ENCODE measurements at places on chromosomes 7 and 10.

GRCh38 chr10:122188706-122189105 is 82.4 kb upstream of the BTBD16 start:
- DNase-seq: no peak

DNA sequence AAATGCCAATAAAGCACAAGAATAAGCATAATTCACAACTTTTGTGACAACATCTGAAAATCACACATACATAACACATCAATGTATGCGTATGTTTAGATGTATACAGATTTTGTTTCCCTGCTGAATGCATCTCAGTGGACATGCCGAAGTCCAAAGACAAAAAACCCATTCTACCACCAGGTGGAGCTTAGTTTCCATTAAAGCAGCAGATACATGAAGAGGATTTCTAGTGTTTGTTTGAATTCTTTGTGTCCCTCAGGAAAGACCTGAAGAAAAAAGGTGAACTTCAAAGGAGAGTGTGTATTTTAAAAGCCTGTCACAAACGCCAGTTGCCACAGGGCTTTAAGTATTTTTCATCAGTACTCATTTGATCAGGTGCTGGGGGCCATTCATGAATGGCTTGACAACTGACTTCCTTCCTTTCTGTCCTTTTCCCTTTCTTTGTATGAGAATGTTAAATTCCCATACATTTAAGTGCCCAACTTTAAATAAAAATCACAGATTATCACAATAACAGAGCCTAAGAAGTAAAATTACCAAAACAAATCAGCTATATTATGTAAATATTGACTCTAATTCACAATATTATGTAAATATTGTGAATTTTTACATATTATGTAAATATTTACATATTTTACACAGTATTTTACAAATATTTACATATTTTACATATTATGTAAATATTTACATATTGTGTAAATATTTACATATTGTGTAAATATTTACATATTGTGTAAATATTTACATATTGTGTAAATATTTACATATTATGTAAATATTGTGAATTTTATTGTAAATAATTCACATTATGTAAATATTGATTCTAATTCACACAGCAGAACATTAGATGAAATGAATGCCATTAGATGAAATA is 343.0 kb downstream of the CRPPA start:
- peak; percentile 27 for DNase-seq

- DNase-seq: no peak
These were observed 273.9 kb upstream of the ADARB2 start for GRCh38 chr10:2011106-2011716.

DNA sequence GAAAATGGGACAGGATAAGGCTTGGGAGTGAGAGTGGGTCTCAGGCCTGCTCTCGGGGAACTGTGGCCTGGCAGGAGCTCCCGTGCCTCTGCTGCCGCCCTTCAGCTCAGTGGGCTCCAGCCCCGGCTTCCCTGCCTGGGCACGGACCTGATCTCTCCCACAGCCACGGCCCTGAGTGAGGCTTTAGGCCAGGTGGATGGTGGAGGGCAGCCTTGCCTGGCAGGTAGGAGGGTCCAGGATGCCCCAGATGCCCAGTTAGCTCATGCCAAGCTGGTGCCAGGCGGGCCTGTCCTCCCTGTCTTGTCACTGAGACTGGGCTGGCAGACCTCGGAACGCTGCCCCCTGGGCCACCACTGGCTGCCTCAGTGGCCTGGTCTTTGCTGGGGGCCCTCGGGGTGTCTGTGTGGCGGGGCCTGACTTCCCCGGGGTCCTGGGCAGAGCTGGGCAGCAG is 116.6 kb downstream of the INPP5A start:
- DNase-seq: no peak

GRCh38 chr7:23955145-23955544 is 245.1 kb downstream of the STK31 start:
- no peak for DNase-seq

DNA sequence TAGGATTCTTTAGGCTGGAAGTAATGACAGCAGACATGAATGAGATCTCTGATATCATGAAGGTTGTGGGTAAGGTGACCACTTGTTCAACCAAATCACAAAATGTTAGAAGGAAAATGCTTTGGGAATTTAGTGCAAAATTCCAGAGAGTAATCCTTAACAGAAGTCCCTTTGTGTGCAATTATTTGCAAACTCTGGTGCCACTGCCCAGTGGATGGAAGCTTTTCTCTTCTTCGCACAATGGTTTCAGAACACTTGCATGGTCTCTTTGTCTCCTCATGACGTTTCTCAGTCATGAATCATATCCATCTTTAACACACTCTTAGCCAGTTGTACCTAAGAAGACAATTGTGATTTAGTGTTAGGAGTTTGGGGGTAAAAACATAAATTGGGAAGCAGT is 570.4 kb upstream of the ANKRD30A start:
- DNase-seq: peak; percentile 77

DNA sequence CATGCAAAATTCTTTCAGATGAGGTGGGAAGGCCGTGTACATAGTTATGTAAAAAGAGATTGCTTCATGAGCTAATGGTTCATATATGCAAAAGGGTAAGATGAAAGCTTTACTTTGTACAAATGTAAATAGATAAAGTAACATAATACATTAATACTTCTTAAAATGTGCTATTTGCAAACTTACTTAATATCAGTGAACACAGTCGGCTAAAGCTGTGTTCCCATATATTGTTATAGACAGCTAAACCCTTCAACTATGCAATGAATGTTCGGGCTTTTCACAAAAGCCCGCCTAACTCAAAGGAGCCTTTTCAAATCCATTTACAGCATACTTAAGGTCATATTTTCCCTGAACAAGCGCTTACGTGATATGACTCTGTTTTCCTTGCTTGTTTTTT is 340.6 kb upstream of the GALNT17 start:
- no peak for DNase-seq

DNA sequence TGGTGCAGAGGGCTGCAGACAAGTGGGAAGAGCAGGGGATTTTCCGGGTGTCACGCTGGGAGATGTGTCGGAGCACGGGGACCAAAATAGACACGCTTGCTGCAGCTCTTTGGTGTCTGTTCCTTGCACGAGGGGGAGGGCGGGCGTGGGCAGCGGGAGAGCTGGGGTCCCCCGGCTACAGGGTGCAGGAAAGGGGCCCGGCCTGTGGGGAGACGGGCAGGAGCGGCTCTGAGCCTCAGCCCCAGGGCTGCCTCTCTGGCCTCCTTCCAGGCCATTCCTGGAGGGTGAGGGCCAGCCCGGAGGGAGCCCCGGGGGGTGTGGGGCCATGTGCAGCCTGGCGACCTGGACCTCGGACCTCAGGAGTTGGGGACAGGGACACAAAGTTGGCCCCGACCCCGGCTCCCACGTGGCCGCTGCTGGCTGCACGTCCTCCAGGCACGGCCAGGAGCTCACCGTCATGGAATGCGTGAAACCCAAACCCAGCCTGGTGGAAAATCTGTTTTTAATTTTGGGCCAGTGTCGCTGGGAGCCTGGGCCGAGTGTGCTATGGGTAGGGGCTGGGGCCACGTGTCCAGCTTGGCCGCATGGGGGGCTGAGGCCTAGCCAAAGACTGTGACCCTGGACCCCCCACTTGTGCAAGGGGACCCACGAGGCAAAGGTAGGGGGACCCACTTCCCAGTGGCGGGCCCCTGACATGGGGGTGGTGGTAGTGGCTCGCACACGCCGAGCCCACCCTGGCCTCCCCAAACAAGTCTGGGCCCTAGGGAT is 6.6 kb downstream of the TTYH3 start:
- no peak for DNase-seq

DNA sequence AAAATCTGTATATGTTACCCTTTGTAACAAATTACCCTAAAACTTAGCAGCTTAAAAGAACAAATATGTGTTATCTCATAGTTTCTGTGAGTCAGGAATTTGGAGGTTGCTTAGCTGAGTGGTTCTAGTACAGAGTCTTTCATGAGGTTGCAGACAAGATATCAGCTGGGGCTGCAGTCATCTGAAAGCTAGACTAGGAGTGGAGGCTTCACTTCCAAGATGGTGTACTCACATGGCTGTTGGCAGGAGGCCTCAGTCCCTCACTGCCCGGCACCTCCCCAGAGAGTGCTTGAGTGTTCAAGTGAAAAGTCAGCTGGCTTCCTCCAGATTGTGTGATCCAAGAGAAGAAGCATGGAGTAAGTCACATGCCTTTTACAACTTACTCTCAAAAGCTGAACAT is 16.9 kb upstream of the GGCT start:
- DNase-seq: no peak

- no peak for DNase-seq
These were observed 45.4 kb downstream of the NT5C2 start for GRCh38 chr10:103147645-103148044.

DNA sequence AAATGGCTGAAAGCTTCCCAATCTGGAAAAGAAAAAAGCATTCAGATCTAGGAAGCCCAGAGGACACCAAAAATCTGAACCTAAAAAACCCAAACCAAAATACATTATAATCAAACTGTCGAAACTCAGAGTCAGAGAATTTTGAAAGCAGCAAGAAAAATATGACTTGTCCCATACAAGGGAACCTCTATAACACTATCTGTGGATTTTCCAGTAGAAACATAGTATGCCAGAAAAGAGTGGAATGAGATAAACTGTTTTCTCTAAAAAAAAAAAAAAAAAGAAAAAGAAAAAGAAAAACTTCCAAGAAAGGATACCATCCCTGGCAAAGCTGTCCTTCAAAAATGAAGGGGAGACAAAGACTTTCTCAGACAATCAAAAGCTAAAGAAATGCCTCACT is 179.0 kb downstream of the POM121L12 start:
- no peak for DNase-seq

DNA sequence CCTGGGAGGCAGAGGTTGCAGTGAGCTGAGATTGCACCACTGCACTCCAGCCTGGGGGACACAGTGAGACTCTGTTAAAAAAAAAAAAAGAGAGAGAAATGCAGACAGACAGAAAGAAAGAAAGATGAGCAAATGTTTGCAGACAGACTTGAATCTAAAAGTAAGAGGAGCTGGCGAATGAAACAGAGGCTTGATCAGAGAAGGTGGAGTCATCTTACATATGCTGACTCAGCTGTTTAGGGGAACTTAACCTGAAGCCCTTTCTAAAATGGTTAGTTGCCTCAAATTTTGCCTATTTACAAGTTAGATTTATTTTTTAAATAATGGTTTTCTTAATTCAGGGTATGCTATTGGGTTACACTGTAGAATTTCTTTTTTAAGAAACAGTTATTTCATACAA is 5.4 kb downstream of the FAM171A1 start:
- DNase-seq: no peak

DNA sequence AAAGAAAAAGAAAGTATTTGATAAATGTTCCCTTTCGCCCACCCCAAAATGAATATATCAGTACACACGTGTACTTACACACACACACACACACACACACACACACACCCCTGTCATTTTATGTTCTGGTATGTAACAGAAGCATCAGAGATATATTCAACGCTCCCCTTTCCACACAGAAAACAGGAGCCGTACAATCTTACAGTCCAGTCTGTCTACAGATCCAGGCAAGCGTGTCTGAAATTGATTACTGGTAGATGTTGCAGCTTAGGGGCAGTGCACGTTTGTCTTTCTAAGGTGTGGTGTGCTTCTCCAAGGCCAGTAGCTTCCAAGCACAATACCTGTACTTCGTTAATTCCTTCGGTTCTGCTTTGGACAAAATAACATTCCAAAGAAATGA is 143.7 kb upstream of the RNF32 start:
- DNase-seq: no peak

DNA sequence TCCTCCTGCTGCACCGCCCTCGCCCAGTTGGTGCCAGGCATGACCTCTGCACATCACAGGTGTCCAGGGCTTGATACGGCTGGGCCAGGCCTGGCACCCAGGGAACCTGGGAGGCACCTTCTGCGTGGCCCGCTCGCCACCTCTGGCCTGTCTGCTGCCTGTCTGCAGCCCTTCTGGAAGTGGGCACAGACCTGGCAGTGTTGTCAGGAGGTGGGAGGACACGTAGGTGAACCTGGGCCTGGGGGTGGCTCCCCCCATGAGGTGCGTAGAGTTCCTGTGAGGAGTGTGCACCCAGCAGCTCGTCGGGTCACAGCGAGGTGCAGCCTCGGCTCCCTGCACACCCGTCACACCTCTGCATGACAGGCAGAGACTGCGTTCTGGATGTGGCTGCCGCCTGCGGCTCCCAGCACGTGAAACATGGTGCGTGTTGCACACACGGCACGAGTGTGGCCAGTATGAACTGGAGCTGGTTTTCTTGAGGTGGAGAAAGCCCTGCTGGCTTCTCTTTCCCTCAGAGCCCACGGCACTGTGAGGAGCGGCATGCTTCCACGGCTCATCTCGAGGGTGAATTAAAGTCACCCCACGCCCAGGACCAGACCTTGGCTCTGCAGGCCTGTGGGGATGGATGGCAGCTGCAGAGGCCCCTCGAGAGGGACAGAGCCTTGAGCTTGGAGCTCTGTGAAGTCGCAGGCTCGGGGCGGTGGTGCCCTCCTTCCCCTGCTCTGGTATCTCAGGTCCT is 24.8 kb downstream of the INPP5A start:
- DNase-seq: no peak

- DNase-seq: no peak
These were observed 1.1 kb upstream of the EGR2 start for GRCh38 chr10:62817121-62817765.

GRCh38 chr7:137983323-137984008 is 18.4 kb downstream of the CREB3L2 start:
- peak; percentile 73 for DNase-seq

- no peak for DNase-seq
These were observed 1.9 kb downstream of the SFTPD start for GRCh38 chr10:79947083-79947415.

GRCh38 chr7:50306494-50307367 is 2.2 kb downstream of the IKZF1 start:
- no peak for DNase-seq

GRCh38 chr10:25689346-25690100 is 244.5 kb upstream of the MYO3A start:
- DNase-seq: no peak

DNA sequence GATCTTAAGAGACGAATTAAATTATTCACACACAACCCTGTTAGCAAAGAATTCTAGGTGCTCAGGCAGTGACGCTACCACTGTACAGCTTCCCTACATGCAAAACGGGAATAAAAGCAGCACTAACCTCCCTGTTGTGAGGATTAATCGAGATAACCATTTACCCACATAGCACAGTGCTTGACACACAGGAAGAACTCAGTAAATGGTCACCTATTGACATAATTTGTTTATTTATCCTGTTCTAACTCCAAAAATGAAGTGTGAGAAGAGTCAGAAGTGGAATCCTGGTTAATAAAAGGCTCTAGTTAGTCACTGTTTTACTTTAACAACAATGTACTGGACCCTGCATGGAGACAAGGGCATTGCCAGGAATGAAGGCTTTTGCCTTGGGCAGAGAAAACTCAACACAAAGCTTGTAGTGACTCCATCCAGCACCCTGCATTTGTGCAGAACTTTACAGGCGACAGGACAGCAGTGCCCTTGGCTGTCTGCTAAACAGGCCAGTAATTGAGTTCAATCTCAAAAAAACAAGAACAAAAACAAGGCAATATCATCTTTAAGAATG is 103.8 kb downstream of the SORBS1 start:
- no peak for DNase-seq

DNA sequence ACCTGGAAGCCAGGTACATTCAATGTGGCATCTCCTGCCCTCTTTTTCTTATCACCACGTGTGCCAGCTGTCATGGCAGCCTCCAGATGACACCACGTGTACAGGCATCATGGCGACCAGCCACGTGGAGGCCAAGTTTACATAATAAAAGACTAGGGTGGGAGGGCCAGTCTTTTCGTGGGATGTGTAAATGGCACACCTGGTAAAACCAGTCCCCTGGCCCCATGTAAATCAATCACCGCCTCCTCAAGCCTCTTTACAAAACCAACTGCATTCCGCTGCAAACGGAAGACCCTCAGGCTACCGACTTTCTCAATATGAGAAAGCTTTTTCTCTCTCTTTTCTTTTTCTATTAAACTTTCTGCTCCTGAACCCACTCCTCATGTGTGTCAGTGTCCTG is 65.1 kb upstream of the PHF14 start:
- DNase-seq: no peak

Data from COLO829 (cell line).